Caki2 (cell line): ENCODE measurements at places on chromosomes 12 and 14. TPM values are rescaled to one million over a fixed set of nuclear protein-coding genes. Genes with fewer than 3 reads are reported as not detected.

DNA sequence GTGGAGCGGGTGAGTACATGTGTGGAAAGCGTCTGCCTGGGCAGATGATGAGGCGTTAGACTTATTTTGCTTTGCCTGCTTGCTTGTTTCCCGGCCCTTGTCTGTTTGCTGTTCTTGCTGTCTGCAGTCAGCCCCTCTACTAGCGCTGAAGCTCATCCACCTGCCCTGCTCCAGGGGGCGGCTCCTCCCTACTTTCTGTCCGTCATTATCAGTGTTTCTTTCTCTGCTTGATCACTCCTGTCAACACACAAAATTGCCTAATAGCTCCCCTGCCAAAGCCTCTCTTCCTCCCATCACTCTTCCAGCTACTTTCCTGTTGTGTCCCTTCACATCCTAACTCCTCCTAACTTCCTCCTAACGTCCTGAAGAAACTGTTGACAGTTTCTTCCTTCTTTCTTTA lies 34.9 kb upstream of the GALNT8 start:
- no peak for DNase-seq

DNA sequence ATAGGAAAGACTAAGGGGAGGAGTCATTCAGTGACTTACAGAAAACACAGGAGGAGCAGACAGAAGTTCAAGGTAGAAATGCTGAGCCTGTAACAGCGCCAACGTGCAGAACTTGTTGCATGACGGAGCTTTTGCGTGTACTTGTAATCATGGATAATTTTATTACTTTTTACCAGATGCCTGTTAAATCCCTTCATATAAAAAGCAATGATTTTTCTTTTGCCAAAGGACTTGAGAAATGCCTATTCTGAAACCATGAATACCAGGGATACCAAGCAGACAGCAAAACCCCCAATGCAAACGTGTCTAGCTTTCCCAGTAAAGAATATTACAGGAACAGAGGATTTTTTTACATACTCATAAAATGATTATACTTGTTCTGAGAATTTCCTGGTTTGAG lies 163.6 kb upstream of the GSC start:
- no peak for DNase-seq

DNA sequence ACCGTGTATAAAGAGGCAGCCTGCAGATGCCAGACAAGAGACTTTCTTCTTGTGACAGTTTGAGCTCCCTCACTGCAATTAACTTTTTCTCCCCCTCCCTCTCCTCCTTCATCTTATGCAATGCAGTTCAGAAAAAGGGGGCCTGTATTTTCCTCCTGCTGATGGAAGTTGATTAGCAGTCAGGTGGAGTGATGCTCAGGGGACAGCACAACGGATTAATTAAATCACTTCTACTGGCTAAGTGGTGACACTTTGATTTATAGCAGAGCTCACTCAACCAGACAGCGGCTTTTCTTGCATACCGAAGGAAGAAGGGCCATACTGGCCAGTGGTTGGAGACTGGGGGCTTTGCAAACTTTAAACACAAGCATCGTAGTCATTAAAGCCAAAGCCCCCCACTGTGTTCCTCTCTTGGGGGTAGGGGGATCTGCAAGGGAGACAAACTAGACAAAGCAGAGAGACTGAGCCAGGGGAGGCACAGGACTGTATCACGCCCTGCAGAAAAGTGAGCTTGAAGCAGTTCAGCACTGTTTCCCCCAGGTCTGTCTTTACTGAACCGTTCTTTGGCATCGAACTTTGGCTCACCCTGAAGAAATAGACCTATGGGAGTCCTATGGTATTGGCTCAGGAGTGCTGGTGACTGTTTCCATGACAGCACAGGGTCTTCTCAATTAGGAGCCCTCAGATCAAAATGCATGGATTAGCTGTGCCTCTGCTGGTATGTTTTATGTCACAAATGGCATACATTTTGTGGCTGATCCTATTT lies 47.7 kb downstream of the SPRING1 start:
- no peak for DNase-seq

- DNase-seq: peak; percentile 25
Measured at GRCh38 chr14:73463411-73463810, 5.1 kb upstream of the NUMB start.

- no peak for DNase-seq
Measured at GRCh38 chr12:120110550-120111501, 5.7 kb downstream of the RAB35 start.

DNA sequence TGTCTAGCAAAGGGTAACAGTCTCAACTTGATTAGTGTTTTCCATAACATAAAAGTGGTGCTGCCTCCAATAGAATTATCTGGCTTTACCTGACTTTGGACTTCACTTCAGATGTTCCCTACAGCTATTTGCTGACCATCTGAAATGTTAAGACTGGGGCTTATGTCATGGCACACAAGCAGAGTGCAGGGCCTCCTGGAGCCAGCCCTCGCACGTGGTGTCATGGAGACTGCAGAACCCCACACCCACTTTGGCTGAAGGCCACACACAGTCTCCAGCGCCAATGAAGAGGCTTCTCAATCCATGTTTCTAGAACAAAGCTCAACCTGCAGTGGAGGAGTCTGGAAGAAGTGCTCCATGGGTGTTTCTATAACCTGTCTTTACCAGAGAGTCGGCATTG lies 169.6 kb upstream of the FRMD6 start:
- DNase-seq: no peak

DNA sequence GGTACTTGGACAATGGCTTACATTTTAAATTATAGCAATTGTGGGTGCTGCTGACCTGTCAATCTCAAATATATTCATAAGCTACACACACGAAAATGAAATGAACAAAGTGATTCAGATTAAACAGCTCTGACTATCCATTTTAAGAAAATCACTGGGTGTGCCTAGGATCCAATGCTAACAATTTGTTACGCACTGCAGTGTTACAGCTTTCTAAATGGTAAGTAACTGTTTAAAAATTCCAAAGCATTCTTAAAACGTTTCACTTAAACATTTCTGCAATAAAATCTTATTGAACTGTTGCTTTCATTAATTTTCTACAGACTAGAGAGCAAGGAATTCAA lies 18.9 kb downstream of the LMO3 start:
- DNase-seq: no peak

DNA sequence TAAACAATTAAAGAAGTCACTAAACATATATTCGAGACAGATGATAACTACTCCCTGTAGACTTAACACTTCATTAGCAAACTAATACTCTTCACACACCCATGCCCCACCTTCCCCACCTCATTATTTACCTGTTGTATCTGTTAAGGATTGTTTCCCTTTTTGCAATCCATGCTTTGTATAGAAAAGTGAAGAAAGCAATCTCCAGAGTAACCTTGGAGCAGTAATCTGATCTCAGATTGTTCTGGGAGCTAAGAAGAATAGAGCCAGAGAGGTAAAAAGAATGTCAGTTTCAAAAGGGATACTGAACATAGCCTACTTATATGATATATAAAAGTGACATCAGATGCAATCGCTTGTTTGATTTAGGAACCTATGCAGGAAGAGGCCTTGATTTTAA lies 37.4 kb downstream of the PLEKHA5 start:
- no peak for DNase-seq

- no peak for DNase-seq
Measured at GRCh38 chr12:82458101-82458500, 99.8 kb downstream of the METTL25 start.

DNA sequence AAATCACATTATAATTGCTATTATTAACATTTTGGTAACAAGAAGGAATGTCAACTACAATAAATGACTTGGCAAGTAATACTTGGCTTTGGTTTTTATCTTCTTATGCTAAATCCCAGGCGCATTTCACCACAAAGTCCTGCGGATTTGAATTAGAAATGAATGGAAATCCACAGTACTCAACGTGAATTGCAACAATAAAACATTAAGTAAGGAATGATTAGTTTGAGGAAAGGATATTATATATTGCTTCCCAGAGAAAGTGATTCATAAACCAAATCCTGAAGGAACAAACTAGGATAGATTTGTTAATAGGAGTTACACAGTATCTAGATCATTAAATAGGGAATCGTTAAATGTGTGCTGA lies 1089.7 kb downstream of the TRHDE start:
- DNase-seq: peak; percentile 53

GRCh38 chr14:90774316-90774715 lies 41.9 kb downstream of the TTC7B start:
- no peak for DNase-seq

DNA sequence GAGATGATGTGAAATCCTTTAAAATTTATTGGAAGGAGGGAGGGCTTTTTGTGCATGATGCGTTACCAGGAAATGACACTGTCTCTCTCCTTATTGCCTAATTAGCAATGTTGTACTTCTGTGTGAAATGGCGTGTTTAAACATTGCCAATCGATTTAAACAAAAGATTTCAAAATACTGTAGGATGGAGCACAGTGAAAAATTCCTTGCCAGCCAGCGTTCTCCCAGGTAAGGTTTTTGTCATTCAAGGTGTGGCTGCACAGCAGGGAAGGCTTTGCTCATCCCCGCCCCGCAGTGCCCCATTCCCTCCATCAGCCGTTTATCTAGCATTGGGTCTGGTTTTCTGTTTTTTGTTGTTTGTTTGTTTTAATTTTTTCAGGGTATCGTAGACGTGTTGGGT lies 137.3 kb downstream of the CACNA1C start:
- no peak for DNase-seq

DNA sequence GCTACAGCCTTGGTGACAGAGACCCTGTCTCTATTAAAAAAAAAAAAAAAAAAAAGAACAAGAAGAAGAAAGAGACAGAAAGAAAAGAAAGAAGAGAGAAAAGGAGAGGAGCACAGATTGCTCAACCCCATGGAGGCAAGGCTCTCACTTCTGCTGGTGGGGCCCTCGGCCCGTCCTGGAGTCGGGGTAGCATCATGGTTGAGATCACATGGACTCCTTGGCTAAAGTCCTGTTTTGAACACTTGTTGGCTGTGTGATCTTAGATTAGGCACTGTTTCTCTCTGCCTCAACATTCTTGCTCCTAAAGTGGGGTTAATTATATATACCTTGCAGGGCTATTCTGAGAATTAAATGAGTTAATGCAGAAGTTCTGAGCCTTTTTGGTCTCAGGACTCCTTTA lies 207.7 kb downstream of the CACNA1C start:
- DNase-seq: no peak

- no peak for DNase-seq
Measured at GRCh38 chr12:95641299-95641952, 90.2 kb upstream of the USP44 start.

DNA sequence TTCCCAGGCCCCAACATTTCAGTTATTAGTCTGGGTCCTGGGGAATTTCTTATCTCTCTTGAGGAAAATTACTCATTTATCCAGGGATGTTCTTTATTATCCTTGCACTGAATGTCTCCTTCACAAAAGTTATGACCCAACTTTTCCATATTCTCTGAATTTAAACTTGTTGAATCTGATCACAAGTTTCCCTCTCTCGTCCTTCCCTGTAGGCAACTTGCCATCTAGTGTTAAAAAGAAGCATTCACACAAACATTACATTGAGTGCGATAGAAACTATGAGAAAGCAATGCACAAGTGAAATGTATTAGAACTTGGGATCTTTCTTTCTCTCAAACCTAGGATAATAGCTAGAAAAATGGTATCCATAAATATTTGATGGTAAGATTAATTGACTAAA lies 608.4 kb downstream of the FSCB start:
- no peak for DNase-seq

DNA sequence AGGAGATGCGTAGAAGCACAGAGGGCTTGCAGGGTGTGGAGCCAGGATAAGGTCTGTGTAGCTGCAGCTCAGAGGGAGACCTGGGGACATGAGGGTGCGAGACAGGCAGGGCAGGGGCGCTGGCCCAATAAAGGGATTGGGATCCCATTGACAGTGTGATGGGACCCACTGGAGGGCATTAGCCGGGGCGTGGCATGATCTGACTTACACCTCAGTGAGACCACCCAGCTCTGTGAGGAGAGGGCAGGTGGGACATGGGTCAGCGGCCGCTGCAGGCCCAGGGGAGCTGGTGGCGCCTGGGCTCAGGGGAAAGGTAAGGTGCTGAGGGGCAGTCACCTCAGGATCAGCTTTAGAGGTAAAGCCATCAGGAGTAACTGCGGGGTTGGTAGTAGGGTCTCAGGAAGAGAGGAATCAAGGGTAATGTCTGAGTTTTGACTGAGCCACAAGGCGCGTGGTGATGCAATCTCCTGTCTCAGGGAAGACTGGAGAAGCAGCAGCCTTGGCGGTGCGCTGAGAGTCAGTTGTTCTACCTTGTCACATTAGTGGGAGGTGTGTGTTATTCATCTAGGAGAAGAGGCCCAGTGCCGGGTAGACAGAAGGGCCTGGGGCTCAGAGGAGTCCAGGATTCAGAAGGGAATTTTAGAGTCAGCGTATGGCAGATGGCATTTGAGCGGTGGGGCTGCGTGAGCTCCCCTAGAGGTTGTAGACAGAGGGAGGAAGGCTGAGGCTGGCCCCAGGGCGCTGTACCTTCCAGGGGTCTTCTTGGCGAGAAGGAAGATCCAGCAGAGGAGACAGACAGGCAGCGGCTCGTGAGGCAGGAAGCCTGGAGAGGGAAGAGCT lies 30.8 kb upstream of the BDKRB2 start:
- DNase-seq: no peak

- no peak for DNase-seq
Measured at GRCh38 chr12:1182069-1182468, 191.0 kb downstream of the ERC1 start.

GRCh38 chr12:49483619-49484018 lies 55.2 kb upstream of the KCNH3 start:
- DNase-seq: no peak

PKP2 gene
- total RNA-seq: 9.6 and 12.9 TPM in 2 replicates

SPATA7 gene
- 16.0 and 16.3 TPM in 2 replicates for total RNA-seq

ESRRB gene
- total RNA-seq: 0.71 and 1.9 TPM in 2 replicates

C12orf54 gene
- total RNA-seq: not detected in 2 replicates

HELB gene
- total RNA-seq: 7.8 and 8.0 TPM in 2 replicates

AREL1 gene
- 8.7 and 15.2 TPM in 2 replicates for total RNA-seq

TEX52 gene
- not detected in 2 replicates for total RNA-seq

FAM222A gene
- total RNA-seq: 0.41 and 3.1 TPM in 2 replicates

TOMM20L gene
- not detected in 2 replicates for total RNA-seq

LIMA1 gene
- total RNA-seq: 22.0 and 25.7 TPM in 2 replicates
